GM12865 (cell line): ENCODE measurements at places on chromosomes 7 and 10.

- DNase-seq: no peak
These were observed 27.5 kb downstream of the ELFN1 start for GRCh38 chr7:1697499-1698125.

DNA sequence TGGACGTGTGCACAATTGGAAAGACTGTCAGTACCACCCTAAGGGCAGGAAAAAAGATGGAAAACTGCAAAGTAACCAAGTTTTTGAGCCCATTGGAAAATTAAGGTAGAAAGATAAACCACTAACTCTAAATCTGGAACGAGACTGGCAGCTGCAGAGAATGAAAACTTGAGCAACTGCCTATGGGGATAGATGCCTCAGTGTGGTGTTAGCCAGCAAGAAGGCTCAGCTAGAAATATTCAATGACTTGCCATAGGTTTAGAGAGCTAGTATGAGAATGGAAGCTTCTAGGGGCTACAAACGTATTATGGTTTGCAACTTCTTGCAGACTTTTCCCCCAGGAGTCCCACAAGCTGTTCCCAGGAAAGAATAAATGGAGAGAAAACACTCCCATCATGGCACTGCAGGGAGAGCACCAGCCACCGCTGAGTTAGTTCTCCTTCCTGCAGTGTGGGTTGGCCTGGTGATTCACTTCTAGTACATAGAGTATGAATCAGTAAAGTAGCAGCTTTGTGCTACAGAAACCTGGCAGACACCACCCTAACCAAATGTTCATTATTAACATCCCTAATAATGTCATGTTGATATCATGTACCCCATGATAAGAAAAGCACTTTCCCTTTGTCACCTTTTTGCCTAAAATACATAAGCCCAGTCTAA, 372.4 kb upstream of the VWC2 start:
- DNase-seq: no peak

DNA sequence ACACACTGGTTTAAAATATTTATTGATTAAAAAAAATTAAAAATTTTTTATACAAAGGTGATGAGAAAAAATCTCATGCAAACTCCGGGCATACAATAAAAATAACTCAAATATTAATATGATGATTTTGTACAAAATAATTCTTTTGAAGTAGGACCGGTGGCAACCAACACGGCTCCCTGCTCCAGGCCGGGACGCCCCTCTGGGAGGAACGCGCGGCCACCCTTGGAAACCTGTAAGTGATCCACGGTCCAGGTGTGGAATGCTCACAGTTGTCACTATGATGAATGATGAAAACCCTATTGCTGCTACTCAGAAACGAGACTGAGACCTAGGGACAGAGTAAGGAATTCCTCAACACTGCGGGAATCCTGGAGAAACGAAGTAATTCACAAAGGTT, 219.1 kb downstream of the TCERG1L start:
- DNase-seq: no peak

GRCh38 chr7:108270385-108271015, 140.3 kb upstream of the LAMB4 start:
- peak; percentile 49 for DNase-seq

DNA sequence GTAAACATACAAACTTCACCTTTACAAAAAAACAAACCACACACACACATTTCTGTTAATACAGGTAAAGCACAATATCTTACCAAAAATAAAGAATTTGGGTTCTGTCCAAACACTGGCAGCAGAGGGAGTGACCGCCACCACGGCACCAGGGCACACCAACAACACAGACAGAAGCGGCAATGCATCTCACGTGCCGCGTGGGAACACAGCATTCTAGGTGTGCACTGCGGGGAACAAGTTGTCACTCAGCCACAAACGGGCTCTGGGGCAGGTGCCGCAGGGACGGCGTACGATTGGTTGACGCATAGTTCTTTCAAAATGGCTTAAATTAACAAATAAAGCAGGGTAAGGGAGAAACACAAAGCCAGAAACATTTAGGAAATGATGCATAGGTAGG, 22.3 kb downstream of the PDGFA start:
- DNase-seq: no peak

DNA sequence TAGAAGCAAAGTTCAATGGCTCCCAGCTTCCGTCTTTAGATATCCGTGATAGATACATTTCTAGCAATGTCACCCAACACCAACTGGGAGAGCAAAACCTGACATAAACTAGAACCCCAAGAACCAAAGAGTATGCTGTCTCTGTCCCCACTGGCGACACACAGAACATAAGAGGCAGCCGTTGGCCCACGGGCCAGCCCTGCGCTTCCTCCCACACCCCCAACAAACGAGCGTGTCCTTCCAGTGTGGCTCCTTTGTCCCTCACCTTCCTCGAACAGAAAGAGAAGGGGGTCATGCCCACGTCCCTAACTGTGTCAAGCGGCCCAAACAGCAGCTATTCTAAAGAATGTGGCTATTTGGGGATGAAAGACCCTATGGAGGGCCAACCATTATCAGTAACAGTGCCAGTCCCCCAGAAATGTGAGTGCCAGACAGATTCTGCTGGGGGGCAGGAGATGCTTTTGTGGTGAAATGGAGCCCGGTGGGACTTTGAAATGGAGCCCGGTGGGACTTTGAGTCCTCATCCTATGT, 171.9 kb downstream of the USP6NL start:
- no peak for DNase-seq

DNA sequence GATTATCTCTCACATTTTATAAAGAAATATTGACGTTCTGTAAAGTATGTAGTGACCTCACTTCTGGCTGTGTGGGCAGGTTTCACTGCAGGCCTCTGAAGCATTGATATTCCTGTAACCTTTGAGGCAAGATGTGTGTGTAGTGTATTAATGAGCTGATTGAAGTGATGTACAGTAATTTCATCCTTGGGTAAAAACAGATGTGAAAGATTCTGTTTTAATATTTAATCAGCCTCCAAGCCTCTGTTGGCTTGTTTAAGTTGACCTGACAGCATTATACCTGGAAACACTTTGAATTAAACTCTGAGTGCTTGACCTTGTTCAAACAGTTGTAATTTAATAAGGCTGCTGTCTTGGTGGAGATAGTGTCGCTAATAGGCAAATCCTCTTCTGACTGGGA, 74.9 kb downstream of the KAT6B start:
- no peak for DNase-seq

- DNase-seq: no peak
These were observed 610.6 kb upstream of the NRP1 start for GRCh38 chr10:33945051-33945450.

- DNase-seq: no peak
These were observed 200.9 kb downstream of the DOCK4 start for GRCh38 chr7:112005205-112005775.

- no peak for DNase-seq
These were observed 60.9 kb upstream of the LANCL2 start for GRCh38 chr7:55304018-55304762.

GRCh38 chr7:44244282-44244681, 43.5 kb downstream of the YKT6 start:
- DNase-seq: peak; percentile 40

- DNase-seq: peak; percentile 29
These were observed 32.8 kb upstream of the ARHGAP12 start for GRCh38 chr10:31961277-31962074.

GRCh38 chr7:30038196-30038980, 10.2 kb downstream of the PLEKHA8 start:
- DNase-seq: no peak

DNA sequence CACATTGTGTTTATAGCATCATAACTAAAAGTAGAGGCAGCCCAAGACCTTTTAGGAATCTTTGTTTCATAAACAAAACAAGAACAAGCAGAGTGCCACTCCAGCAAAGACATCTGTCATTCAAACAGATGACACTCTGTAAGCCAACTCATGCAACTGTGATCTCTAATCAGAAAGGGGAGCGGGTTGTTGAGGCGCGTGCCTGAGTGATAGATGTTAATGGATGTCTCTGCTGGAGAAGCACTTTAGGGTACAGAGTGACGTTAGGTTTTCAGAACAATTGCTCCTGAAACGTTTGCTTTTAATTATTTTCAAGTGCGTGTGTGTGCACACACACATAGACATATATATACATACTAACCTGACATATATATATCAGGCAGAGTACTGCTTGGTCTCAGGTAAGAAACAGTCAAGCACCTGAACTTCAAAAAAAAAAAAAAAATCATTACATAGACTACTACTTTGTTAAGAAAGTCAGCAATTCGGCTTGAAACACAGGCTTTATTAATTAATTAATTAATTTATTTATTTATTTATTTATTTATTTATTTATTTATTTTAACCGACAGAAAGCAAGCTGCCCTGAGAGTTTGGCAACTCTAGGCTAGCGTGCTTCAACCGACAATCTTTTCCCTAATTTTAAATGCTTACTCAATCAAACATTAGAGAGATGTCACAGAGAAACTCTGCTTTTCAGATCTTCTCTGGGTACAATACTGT, 109.1 kb downstream of the POU6F2 start:
- DNase-seq: no peak

DNA sequence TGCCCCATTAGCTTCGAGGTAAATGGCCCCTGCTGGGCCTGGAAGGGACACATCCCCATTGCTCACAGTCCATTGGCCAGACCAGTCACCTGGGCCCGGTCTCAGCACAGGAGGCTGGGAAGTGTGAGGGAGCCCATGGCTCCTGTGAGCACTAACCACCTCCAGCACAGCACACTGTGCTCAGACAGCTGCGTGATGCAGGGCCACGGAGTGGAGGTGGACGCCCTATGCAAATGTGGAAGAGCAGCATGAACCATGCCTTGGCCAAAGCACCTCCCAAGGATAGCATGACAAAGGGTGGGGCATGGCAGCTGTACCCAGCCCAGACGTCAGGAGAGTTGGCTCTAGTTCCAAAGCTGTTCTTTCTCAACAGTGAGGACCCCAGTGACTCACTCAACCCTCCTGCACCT, 120.1 kb upstream of the ZMIZ1 start:
- DNase-seq: no peak

DNA sequence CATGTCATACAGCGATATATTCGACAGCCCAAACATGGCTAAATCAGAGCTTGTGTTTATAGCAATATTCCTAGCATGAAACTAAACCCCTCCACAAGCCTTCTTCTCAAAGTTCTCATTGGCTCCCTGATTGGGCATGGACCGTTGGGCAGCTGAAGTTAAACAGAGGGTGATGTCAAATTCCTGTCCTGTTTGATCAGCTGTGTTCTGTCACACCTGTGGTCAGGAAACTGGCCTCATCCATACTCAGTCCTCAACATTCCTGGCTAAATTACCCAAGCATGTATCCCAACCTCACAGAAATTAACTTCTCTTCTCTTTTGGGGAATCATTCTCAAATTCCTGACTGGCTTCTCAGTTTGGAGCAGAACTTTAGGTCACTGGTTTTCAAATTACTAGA, 107.9 kb downstream of the ODAD2 start:
- no peak for DNase-seq

DNA sequence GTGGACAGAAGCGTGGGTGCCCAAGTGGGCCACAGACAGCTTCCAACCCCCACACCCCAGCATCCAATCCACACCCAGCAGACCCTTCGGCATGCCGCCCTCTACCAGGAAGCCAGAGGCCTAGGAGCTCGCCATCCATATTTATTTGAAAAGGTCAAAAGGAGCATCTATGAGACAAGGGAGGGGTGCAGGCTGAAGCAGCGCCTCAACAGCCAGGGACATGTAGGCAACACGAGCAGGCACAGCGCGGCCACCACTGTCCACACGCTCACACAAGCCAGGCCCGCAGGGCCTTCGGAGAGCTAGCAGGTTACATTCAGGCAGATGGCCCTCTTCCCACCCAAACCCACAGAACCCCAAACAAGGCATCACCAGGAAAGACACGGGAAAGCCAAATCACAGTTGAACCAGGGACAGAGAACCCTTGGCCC, 34.6 kb downstream of the PSAP start:
- DNase-seq: no peak

DNA sequence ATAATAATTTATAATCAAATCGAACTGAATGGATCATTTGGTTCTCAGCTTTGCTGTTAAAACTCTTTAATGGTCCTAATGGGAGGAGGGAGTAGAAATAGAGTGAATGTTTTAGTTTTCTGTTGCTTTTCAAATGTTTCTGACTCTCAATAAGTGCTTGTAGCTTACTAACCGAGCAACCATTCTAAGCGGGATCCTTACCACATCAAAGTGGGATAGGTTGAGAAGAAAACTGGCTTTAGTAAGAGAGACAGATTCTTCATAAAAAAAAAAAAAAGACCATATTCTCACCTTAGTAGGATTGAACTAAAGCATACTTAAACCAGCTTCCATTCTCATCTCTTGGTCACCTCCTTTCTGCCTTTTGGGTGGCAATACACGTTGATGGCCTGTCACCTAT, 584.2 kb downstream of the AUTS2 start:
- DNase-seq: no peak

DNA sequence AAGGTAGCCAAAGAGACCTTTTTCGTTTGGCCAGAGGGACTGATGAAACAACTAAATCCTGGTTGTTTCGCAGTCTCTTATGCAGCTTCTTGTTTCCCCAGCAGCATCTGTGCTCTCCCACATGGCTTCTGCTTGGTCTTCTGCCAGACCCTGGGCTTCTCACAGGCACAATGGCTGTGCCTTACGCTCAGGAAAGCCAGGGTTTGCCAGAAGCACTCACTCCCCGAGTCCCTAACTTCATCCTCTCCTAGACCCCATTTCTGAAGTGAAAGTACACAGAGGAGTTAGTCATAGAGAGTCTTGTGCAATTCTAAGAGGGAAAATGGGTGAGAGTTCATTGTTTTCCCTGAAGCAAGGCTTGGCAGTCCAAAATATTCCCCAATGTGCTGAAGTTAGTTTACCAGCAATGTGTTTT, 121.7 kb downstream of the EVX1 start:
- no peak for DNase-seq

- no peak for DNase-seq
These were observed 11.8 kb downstream of the UBN2 start for GRCh38 chr7:139242741-139243281.

- DNase-seq: peak; percentile 65
These were observed 78.5 kb downstream of the LHPP start for GRCh38 chr10:124539935-124540641.

- no peak for DNase-seq
These were observed 172.5 kb downstream of the KIAA1217 start for GRCh38 chr10:24381235-24382010.

GRCh38 chr10:14553448-14553847, 221.2 kb downstream of the FAM107B start:
- peak; percentile 61 for DNase-seq

GRCh38 chr10:60663850-60664249, 114.4 kb upstream of the CDK1 start:
- no peak for DNase-seq

DNA sequence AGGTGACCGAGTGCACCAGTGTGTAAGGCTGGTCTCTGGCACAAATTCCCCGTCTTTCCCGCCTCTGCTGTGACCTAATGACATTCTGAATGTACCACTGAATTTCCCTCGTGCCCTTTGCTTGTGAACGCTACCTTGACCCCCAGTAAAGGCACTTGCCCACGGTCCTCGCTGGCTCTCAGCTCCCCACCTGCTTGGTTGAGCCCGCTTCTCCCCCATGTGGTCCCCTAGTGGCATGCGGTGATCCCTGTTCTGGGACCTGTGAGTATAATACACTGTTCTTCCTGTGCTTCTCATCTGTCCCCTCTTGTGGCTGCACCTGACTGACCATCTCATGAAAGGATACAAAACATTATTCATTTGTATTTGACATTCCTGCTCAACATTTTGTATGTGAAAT, 495.7 kb downstream of the INHBA start:
- DNase-seq: no peak
